ENCODE measurements at places on chromosomes 3 and 15.

- DNase-seq = no peak
Observed at GRCh38 chr3:12708584-12709192, 44.8 kb upstream of the RAF1 start.

- DNase-seq = no peak
Observed at GRCh38 chr3:115792206-115792955, 169.1 kb downstream of the GAP43 start.

GRCh38 chr3:33006571-33007286 lies 55.3 kb downstream of the CCR4 start:
- no peak for DNase-seq

GRCh38 chr15:33074942-33075341 lies 119.6 kb downstream of the FMN1 start:
- no peak for DNase-seq

GRCh38 chr3:4030624-4031023 lies 231.4 kb downstream of the LRRN1 start:
- no peak for DNase-seq

DNA sequence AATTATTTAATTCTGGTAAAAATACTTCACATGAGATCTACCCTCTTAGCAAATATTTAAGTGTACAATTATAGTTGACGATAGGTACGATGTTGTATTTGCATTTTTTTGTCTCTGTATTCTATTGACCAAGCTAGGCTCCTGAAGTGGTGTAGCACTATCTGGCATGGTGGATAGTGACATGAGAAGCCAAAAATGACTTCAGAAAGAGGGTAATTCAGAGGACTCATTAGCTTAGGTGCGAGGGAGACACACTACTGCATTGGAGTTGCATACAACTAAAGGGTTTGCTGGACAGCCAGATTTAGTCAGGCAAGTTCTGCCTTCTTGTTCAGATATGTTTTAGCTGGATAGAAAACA lies 50.6 kb downstream of the KBTBD8 start:
- no peak for DNase-seq

DNA sequence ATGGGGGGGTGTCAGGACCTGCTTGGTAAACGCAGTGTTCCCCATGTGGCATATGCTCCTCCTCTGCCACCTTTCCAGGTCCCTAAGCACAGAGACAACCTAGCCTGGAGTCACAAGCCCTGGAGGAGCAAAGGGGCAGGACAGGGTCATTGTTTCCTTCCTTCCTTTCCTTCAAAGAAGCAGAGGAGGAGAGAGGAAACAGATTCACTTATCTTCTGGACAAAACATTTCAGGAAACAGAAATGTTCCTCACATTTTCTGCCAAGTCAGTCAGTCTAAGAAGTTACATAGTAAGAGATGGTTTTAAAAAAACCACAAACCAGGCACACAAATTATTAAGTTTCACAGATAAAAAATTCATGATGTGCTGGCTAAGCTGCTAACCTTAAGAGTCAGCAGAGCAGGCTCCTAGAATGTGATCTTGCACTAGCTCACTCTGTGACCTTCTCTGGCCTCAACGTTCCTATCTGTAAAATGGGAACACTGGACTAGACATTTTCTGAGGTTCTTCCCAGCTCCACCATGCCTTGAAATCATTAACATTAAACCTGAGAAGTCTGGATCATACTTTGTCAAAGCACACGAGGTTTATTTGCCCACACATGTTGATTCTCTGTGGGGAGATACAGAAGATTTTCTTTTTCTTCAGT lies 47.9 kb downstream of the ATP13A5 start:
- no peak for DNase-seq

GRCh38 chr3:161560008-161560637 lies 63.5 kb downstream of the OTOL1 start:
- DNase-seq = no peak

DNA sequence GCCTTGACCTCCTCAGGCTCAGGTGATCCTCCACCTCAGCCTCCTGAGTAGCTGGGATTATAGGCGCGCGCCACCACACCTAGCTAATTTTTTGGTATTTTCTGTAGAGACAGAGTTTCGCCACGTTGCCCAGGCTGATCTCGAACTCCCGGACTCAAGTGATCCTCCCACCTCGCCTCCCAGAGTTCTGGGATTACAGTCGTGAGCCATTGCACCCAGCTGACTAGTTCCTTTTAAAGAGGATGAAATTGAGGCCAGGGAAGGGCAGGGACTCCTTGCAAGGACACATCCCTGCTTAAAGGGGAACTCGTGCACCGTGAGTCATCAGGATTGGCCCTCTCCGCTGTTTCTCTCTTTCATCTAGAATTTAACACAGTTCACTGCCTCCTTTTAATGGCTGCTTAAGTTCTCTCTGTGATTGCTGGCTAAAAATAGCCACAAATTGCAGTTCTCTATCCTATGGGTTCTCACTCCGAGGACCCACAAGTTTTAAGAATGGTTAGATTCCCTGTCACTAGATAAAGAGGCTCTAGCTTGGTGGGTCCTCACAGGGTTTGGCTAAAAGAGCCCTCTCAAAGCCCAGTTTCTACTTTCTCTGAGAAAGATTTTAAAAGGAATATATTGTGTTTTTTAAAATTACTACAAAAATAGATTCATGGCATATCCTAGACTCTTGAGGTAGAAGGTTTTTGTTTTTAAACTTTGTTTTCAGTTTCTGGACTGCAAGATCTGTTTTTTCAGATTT lies 1.4 kb downstream of the CRTAP start:
- no peak for DNase-seq

- DNase-seq = no peak
Observed at GRCh38 chr15:71752604-71753289, 57.6 kb upstream of the NR2E3 start.

DNA sequence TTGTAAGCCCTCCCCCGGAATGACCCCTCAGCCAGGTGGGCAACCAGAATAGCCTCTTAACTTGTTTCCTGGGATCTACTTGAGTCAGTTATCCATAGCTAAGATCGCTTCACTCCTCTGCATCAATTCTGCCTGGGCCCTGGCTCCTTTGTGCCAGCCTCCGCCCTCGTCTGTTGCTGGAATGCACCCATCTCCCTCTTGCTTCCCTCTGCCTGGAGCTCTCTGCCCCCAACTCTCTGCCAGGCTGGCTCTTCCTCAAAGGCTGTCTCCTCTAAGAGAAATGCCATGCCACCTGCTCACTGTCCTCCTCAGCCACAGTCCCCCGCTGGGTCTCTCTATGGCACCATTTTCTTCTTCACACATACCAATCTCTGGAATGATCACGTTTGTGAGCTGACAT lies 240.8 kb downstream of the ADAMTS17 start:
- DNase-seq = no peak

DNA sequence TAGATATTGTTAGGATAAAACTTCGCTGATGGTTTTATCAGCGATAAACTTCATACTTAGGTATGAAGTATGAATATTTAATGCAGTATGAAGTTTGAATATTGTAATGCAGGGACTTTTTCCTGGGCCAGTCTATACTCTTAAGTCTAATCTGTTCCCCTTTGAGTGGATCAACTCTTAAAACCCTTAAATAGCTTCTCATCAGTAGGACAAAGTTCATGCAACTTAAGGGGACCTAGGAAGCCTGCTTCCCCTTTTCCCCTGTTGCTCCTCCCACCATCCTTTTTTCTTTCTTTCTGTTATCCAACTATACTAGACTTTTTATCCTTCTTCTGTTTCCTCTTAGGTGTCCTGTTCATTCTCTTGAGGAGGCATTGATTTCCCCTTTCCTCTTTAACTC lies 78.7 kb downstream of the MITF start:
- no peak for DNase-seq

DNA sequence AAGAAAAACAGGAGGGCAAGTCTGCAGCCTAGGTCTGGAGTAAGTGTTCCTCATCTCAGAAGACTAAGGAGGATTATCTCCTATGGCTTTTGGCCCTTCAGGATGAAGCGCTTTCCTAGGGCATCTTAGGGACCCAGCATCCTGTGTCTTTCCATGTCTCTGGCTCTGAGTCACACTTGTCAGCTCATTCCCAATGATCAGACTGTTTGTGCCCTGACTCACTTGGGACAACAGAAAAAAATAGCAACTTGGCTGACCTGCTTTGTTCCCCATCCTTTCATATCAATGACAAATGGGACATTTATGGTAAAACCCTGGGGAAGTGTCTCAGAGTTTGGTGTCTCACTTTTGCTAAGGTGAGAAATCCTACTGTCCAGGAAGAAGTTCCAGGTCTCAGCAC lies 76.2 kb upstream of the OXTR start:
- DNase-seq = no peak

DNA sequence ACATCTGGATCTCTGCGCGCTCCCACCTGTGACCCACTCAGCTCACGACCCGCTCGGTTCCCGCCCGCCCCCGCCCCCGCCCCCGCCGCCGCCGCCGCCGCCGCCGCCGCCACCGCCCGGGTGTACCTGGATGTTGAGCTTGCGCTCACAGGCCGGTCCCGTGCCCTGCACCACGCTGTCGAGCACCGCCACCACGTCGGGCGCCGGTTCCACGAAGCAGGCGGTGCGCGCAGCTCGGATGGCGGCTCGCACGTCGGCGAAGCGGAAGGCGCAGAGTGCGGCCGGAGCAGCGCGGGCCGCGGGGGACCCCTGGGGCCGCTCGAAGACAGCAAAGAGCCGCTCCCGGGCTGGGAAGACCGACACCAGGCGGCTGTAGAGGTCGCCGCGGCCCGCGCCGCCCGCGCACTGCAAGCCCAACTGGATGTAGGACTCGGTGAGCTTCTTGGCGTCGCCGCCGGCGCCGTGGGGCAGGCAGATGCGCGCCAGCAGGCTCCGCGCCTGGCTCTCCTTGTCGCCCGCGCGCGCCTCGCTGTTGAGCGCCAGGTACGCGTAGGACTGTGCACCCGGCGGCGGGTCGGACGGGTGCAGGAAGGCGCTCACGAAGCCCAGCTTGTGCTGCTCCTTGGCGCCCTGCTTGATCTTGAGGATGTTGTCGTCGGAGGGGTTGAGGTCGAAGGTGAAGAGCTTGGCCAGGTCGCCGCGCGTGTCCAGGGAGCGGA lies 1.1 kb downstream of the PLXND1 start:
- DNase-seq = no peak

DNA sequence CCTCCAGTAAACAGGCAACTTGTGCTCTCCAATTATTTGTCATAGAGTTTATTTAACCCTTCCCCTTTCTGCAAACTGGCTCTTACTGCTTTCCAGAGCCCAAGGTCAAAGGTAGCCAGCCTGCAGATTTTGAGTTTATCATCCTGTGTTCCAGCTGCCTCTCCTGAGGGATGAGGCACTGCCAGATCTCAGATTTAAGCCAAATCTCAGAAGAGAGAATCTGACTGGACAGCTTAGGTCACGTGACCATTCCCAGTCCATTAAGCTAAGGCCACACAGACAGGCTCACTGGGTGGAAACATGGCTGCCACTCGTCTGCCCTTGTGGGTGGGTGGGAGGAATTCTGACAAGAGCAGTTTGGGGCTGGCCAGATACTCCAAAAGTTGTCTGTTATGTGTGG lies 8.6 kb upstream of the SIAH2 start:
- no peak for DNase-seq

GRCh38 chr15:27770769-27771554 lies 328.2 kb downstream of the OCA2 start:
- no peak for DNase-seq

- no peak for DNase-seq
Observed at GRCh38 chr3:55294557-55294956, 192.5 kb downstream of the WNT5A start.

- DNase-seq = no peak
Observed at GRCh38 chr3:54857343-54857742, 70.5 kb downstream of the LRTM1 start.

GRCh38 chr3:132804498-132804897 lies 82.3 kb upstream of the NPHP3 start:
- no peak for DNase-seq

GRCh38 chr3:35413483-35413882 lies 225.8 kb upstream of the ARPP21 start:
- no peak for DNase-seq

GRCh38 chr15:29835301-29835700 lies 13.0 kb upstream of the TJP1 start:
- no peak for DNase-seq

DNA sequence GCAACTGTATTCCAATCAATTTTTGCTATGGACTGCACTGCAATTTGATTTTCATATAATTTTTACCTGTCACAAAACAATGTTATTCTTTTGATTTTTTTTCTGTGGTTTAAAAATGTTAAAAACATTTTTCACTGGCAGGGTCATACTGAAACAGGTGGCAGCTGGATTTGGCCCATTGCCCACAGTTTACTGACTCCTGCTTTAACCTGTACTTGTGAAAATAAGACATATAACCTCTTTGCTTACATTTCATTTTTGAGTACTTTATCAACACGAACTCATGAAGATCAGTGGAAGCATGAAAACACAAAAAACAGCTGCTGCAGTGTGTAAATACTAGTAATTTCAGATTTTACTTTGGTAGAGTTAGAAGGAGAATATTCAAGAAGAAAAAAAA lies 313.1 kb downstream of the WDR72 start:
- DNase-seq = no peak

GRCh38 chr15:96187341-96188305 lies 142.9 kb upstream of the NR2F2 start:
- no peak for DNase-seq

GRCh38 chr3:22951910-22952309 lies 251.2 kb upstream of the UBE2E2 start:
- no peak for DNase-seq
